ENCODE measurements at places on chromosomes 16 and 17. TPM values are rescaled to one million over a fixed set of nuclear protein-coding genes. Genes with fewer than 3 reads are reported as not detected.

DNA sequence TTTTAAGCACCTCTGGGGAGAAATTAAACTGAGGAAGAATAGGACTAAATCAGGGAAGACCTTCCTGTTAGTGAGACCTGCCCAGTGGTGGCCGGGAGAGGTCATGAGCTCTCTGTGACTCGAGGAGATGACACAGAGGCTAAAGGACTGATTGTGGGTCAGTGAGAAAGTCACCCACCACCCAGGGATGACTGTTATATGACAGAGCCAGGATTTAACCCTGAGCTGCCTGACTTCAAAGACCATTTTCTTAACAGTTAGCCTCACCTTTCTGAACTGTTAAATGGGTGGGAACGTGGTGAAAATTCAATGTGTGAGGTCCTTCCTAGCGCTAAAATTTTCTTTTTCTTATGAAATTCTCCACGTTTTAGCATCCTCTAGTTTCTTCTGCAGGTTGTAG lies 72.5 kb downstream of the WSB1 start:
- H3K36me3 ChIP-seq, result no peaks in the 10 kb centered on the region
- no peak for DNase-seq
- no peak overlapping the region for H3K27ac ChIP-seq
- no peaks in the 10 kb centered on the region for H3K27me3 ChIP-seq
- H3K4me1 ChIP-seq, result no peaks in the 10 kb centered on the region
- no peak overlapping the region for H3K4me3 ChIP-seq

GRCh38 chr17:19705201-19705600 lies 11.2 kb downstream of the SLC47A2 start:
- H3K36me3 ChIP-seq, result no peaks in the 10 kb centered on the region
- H3K4me3 ChIP-seq, result no peak overlapping the region
- H3K27ac ChIP-seq, result no peak overlapping the region
- peaks cover 1% of the 10 kb centered on the region for H3K4me1 ChIP-seq
- H3K27me3 ChIP-seq, result no peaks in the 10 kb centered on the region
- no peak for DNase-seq

DNA sequence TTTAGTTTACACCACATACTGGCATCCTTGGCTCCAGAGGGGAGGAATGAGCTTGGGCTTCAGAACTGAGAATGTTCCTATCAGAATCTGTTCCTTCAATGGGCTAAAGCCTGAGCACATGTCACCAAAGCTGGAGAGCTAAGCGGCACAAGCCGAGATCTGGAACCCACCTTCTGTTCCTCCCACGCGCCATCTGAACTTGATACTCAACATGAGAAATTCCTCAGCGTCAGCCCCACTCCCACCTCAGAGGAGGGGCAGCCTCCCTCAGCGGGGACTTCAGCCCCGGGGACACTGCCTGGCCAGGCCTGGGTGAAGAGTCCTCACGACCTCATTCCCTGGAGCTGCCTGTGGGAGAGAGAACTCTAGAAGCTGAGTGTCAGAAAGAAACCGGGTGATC lies 22.8 kb upstream of the SLC47A1 start:
- no peaks in the 10 kb centered on the region for H3K4me1 ChIP-seq
- no peak for DNase-seq
- no peak overlapping the region for H3K27ac ChIP-seq
- H3K27me3 ChIP-seq, result no peaks in the 10 kb centered on the region

DNA sequence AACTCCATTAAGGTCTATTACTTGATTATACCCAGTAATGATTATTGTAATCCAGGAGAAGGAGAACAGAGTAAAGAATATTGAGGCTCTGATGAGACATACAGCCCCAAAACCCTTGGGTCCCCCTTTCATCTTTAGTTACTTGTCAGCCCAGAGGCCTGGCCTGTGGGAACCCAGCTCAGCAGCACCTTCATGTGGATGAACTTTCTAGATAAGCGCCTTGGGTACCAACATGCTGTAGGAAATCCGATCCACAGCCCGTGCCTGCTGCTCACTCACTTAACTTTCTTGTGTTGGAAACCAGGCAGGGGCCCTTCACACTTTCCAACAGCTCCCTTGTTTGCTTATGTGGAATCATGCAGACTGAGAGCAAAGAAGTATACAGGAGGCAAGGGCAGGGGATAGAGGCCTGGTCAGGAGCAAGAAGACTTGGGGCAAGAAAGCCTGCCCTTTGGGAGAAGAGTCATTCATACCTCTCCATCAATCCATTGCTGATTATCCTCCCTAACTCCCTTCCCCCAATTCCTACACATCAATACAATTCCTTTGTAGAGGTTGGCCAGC lies 64.0 kb upstream of the SOX9 start:
- H3K27ac ChIP-seq, result no peak overlapping the region
- DNase-seq, result no peak
- no peaks in the 10 kb centered on the region for H3K36me3 ChIP-seq
- no peak overlapping the region for H3K4me3 ChIP-seq
- no peaks in the 10 kb centered on the region for H3K4me1 ChIP-seq

DNA sequence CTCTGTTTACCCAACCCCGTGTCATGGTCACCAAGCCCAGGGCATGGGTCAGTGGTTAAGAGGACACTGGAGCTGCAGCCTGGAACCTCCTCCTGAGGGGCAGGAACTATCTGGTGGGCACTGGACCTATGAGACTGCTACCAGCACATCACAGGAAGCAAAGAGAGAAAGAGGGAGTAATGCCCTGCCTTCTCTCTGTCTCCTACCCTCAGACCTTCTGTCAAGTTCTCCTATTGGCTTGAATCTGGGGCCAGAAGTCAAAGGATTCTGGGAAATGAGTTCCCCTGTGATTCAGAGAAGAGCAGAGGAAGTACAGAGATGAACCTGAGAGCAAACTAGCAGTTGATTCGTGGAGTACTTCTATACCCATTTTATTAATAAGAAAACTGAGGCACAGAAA lies 123.0 kb upstream of the GNAO1 start:
- no peaks in the 10 kb centered on the region for H3K36me3 ChIP-seq
- H3K27me3 ChIP-seq, result no peaks in the 10 kb centered on the region
- no peak for DNase-seq
- no peaks in the 10 kb centered on the region for H3K4me1 ChIP-seq
- H3K4me3 ChIP-seq, result no peak overlapping the region
- no peak overlapping the region for H3K27ac ChIP-seq

DNA sequence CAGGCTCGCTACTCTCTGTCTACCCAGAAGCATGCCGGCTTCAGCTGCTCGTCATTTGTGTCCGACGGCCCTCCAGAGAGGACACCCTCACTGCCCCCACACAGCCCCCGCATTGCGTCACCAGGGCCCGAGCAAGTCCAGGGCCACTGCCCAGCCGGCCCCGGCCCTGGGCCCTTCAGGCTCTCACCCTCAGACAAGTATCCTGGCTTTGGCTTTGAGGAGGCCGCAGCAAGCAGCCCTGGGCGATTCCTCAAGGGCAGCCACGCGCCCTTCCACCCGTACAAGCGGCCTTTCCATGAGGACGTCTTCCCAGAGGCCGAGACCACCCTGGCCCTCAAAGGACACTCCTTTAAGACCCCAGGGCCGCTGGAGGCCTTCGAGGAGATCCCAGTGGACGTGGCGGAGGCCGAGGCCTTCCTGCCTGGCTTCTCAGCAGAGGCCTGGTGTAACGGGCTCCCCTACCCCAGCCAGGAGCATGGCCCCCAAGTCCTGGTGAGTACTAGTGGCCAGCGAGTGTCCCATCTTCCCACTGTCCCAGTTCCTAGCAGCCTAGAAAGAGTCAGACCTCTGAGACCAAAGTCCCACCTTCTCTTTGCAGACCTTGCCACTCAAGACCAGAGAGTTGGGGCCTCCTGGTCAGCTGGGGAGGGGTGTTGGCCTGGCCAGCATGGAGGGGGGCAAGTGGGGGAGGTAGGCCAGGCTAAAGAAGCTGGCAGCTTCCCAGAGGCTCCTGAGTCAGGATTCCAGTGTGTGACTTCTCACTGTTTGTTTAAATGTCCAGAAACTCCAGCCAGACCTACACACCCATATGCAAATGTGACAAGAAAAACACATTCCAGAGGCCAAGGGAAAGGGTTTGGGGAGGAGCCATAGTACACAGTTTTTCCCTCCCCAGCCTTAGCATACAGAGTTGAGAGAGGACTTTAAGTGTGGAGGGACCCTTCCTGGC lies 18.6 kb downstream of the FOXN1 start:
- no peaks in the 10 kb centered on the region for H3K4me1 ChIP-seq
- DNase-seq, result no peak
- no peak overlapping the region for H3K27ac ChIP-seq
- no peak overlapping the region for H3K4me3 ChIP-seq
- no peaks in the 10 kb centered on the region for H3K36me3 ChIP-seq

GRCh38 chr16:56711862-56712261 lies 18.1 kb upstream of the NUP93 start:
- no peak overlapping the region for H3K27ac ChIP-seq
- no peak for DNase-seq
- H3K36me3 ChIP-seq, result no peaks in the 10 kb centered on the region
- no peaks in the 10 kb centered on the region for H3K4me1 ChIP-seq

DNA sequence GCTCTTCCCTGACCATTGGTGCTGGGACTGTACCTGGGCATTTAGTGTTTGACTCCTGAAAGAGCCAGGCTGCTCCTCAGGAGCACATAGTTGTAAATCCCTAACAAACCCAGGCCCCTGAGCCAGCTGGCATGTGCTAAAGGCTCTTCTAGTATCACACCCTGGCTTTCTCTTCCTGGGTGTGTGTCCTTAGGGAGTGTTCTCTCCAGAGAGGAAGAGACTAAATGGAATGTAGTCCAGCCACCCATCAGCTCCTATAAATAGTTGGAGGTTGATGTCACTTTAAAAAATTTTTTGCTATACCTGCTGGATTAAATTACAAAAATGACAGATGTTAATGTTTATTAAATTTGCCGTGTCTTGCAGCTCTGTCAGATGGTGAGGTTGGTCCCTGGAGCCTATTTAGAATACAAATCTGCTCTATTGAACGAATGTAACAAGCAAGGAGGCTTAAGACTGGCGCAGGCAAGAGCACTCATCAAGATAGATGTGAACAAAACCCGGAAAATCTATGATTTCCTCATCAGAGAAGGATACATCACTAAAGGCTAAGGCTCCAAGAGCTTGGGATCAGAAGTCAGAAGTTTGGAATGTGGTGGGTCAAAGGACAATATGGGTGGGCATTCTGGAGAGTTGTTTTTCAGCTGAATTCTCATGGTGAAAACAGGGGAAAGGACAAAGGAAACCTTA lies 13.1 kb upstream of the DUSP14 start:
- no peaks in the 10 kb centered on the region for H3K27me3 ChIP-seq
- H3K4me1 ChIP-seq, result no peaks in the 10 kb centered on the region
- no peak overlapping the region for H3K4me3 ChIP-seq
- H3K27ac ChIP-seq, result no peak overlapping the region

- H3K4me1 ChIP-seq, result peaks cover 8% of the 10 kb centered on the region
- no peaks in the 10 kb centered on the region for H3K36me3 ChIP-seq
- H3K4me3 ChIP-seq, result peak within 1 kb of the TSS; percentile 90
- no peaks in the 10 kb centered on the region for H3K27me3 ChIP-seq
Observed at GRCh38 chr16:70523743-70524398, at the start of gene SF3B3. SF3B3 (plus strand) TSS chr16:70523816; CDS start chr16:70526657, 2,841 bp downstream.

DNA sequence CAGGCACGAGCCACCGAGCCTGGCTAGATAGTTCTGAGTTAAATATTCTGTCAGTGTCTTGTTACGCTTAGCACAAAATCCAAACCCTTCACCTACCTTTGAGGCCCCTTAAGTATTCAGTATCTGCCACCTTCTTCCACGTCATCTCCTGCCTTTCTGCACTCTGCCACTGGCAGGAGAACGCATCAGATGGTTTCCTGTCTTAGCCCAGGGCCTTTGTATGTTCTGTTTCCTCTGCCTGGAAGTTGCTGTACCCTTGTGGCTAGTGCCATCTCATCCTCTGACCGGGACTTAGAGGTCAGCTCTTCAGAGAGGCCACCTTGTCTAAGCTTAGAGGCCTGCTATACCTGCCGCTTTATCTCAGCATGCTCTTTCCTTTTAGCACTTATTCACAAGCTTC lies 67.5 kb upstream of the LGALS9 start:
- peaks cover 7% of the 10 kb centered on the region for H3K4me1 ChIP-seq
- no peaks in the 10 kb centered on the region for H3K36me3 ChIP-seq
- H3K4me3 ChIP-seq, result no peak overlapping the region
- no peak for DNase-seq
- no peak overlapping the region for H3K27ac ChIP-seq

DNA sequence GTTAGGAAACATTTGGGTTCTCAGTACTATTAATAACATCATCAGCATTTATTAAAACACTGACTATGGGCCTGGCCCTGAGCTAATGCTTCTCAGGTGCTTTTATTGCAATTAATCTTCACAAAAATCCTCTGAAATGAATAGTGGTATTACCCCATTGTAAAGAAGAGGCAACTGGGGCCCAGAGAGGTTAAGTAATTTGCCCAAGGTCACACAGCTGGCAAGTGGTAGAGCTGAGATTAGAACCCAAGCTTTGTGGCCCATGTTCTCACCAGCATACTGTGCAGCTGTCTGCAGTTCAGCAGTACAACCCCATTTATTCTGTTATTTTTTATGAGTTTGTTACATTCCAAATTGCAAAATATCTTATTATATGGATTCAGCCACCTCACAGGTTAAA lies 82.3 kb downstream of the TBC1D16 start:
- no peaks in the 10 kb centered on the region for H3K27me3 ChIP-seq
- no peak overlapping the region for H3K27ac ChIP-seq
- H3K4me1 ChIP-seq, result peaks cover 15% of the 10 kb centered on the region
- H3K4me3 ChIP-seq, result no peak overlapping the region
- no peaks in the 10 kb centered on the region for H3K36me3 ChIP-seq

- H3K36me3 ChIP-seq, result no peaks in the 10 kb centered on the region
- DNase-seq, result no peak
- H3K27me3 ChIP-seq, result no peaks in the 10 kb centered on the region
- no peak overlapping the region for H3K27ac ChIP-seq
- no peak overlapping the region for H3K4me3 ChIP-seq
- no peaks in the 10 kb centered on the region for H3K4me1 ChIP-seq
Observed at GRCh38 chr17:48751172-48751571, 22.6 kb upstream of the HOXB13 start.

GRCh38 chr16:17801068-17801467 lies 330.3 kb upstream of the XYLT1 start:
- no peak overlapping the region for H3K4me3 ChIP-seq
- H3K36me3 ChIP-seq, result no peaks in the 10 kb centered on the region
- H3K4me1 ChIP-seq, result no peaks in the 10 kb centered on the region
- H3K27me3 ChIP-seq, result no peaks in the 10 kb centered on the region
- H3K27ac ChIP-seq, result no peak overlapping the region

DNA sequence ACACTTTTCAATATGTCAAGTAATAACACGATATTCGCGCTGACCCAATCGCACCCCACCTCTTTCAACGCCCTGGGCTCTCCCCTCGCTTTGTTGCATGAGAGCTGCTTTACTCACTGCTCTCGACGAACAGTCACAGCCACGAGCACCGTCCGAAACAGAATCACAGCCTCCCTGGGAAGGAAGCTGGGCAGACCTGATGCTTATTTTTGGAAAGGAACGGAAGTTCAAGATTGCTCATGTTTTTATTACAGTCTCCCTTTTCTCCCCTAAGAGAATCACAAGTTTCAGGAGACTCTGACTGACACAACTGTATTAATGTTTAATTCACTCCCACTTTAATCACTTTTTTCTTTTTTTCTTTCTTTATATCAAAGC lies 67.8 kb downstream of the ANKRD11 start:
- peaks cover 26% of the 10 kb centered on the region for H3K4me1 ChIP-seq
- no peak for DNase-seq
- no peaks in the 10 kb centered on the region for H3K27me3 ChIP-seq

GRCh38 chr17:74465378-74466110 lies 890 bp upstream of the CD300A start:
- H3K4me3 ChIP-seq, result no peak overlapping the region
- H3K4me1 ChIP-seq, result no peaks in the 10 kb centered on the region
- H3K27ac ChIP-seq, result no peak overlapping the region
- H3K36me3 ChIP-seq, result no peaks in the 10 kb centered on the region

GRCh38 chr16:11806721-11807120 lies 9.7 kb upstream of the ZC3H7A start:
- no peaks in the 10 kb centered on the region for H3K36me3 ChIP-seq
- no peaks in the 10 kb centered on the region for H3K27me3 ChIP-seq
- DNase-seq, result no peak
- no peak overlapping the region for H3K4me3 ChIP-seq
- no peaks in the 10 kb centered on the region for H3K4me1 ChIP-seq

PABPN1L gene
- 0.25 TPM for polyA plus RNA-seq

CACNG4 gene
- 0.22 TPM for polyA plus RNA-seq

OR4D1 gene
- 0.03 TPM for polyA plus RNA-seq

RANGRF gene
- 48.3 TPM for polyA plus RNA-seq
